ENCODE measurements at places on chromosomes 5 and 9. TPM values are rescaled to one million over a fixed set of nuclear protein-coding genes. Genes with fewer than 3 reads are reported as not detected.

- DNase-seq = no peak
These were observed 16.1 kb upstream of the TMED7 start for GRCh38 chr5:115641948-115642347.

- no peak for DNase-seq
These were observed 1.0 kb downstream of the ANKH start for GRCh38 chr5:14870337-14871213.

- DNase-seq = no peak
These were observed 43.6 kb upstream of the FAM81B start for GRCh38 chr5:95347506-95348120.

GRCh38 chr5:159156426-159157238 is 52.7 kb downstream of the RNF145 start:
- DNase-seq = no peak

GRCh38 chr5:1257363-1257762 is 32.2 kb downstream of the SLC6A18 start:
- DNase-seq = no peak

GRCh38 chr5:84292788-84293653 is 91.7 kb downstream of the EDIL3 start:
- DNase-seq = no peak

GRCh38 chr5:5941486-5941885 is 436.9 kb downstream of the MED10 start:
- DNase-seq = no peak

- DNase-seq = no peak
These were observed 165.6 kb upstream of the IER5L start for GRCh38 chr9:129343424-129344375.

DNA sequence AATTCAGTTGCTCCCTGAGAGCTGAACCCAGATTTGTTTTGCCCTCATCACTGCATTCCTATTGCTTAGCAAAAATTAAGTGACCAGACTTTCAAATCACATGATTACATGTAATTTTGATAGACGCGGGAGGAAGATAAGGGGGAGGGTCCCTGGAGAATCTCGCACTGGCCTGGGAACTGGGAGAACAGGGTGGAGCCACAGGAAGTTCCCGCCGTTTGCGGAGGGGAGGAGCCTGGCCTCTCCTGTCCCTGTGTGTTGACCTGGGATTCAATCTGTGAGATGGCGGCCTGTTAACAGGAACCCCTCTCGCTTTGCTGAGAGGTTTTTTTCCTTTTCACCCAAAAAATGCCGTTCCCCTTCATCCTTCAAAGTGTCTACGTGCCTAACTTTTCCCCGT is 142.9 kb upstream of the OR13F1 start:
- DNase-seq = no peak

DNA sequence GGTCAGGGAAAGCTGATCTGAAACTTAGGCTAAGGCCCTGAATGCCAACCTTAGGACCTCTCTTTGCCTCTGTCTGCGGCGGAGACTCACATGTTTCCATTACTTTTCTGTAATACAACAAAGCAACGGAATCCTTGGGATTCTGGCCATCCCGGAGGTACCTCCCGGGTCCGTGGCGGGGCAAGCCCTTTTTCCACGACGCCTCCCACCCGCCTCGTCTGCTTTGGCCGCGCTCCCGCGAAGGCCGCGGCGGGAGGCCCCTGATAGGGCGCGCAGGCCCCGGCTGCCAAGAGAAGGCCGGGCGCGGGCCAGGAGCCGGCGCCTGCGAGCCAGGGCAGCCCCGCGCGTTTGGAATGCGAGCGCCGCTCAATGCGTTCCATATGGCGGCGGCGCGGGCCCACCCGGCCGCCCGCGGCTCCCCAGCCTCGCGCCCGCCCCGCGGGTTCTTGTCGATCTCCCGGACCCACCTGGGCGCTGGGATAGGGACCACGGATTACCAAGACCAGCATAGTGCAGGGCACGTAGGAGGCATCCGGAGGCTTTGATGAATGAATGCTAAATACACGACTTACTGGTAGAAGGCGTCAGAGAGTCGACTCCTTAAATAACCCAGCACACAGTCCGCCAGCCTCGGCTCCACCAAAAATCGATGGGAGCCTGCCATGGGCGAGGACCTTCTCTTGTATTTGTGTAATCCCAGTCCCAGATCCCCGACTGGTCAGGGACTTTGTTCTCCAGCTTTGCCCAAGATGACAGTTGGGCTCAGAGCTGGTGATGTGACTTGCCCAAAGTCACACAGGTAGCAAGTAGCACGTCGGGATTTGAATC is 17.5 kb upstream of the PHF19 start:
- DNase-seq = no peak

The FGD3 gene
- total RNA-seq = 9.2 TPM

The EXOC3 gene
- 78.3 TPM for total RNA-seq

The PCDHGC3 gene
- total RNA-seq = 56.8 TPM

The EFNA5 gene
- total RNA-seq = 36.1 TPM

The ENHO gene
- 3.5 TPM for total RNA-seq
